ENCODE measurements at places on chromosomes 7 and 10.

GRCh38 chr10:52801947-52802346 lies 29.4 kb upstream of the MBL2 start:
- DNase-seq, result no peak
- no peaks in the 10 kb centered on the region for H3K4me1 ChIP-seq
- no peaks in the 10 kb centered on the region for H3K27me3 ChIP-seq
- no peak overlapping the region for H3K27ac ChIP-seq
- H3K36me3 ChIP-seq, result no peaks in the 10 kb centered on the region
- no peak overlapping the region for H3K4me3 ChIP-seq

GRCh38 chr7:7569081-7569527 lies 2.4 kb downstream of the MIOS start:
- DNase-seq, result no peak
- no peak overlapping the region for H3K4me3 ChIP-seq
- H3K27me3 ChIP-seq, result no peaks in the 10 kb centered on the region
- H3K27ac ChIP-seq, result no peak overlapping the region

- H3K4me1 ChIP-seq, result no peaks in the 10 kb centered on the region
- no peak overlapping the region for H3K4me3 ChIP-seq
- no peak for DNase-seq
- no peak overlapping the region for H3K27ac ChIP-seq
- H3K27me3 ChIP-seq, result no peaks in the 10 kb centered on the region
Observed at GRCh38 chr7:139457153-139457946, 26.1 kb downstream of the KLRG2 start.

GRCh38 chr7:28121496-28121895 lies 59.1 kb downstream of the JAZF1 start:
- DNase-seq, result no peak
- no peak overlapping the region for H3K27ac ChIP-seq
- H3K36me3 ChIP-seq, result no peaks in the 10 kb centered on the region
- no peaks in the 10 kb centered on the region for H3K27me3 ChIP-seq
- no peak overlapping the region for H3K4me3 ChIP-seq

DNA sequence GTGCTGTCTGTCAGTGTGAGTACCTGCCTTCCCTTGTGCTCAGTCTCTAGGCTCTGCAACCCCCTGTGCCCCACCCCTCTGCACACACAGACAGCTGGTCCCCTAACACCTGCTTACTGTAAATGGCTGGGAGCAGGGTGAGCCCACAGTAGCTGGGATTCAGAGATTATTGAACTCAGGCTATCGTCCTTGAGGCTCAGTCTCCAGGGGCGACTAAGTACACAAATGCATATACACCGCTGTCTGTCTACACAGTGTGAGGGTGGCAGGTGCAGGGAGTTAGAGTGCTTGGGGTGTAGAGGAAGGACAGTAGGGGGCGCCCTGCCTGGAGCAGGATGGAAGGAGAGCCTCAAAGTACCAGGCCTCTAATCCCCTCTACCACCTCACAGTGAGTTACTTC lies 12.9 kb downstream of the UPP1 start:
- peaks cover 5% of the 10 kb centered on the region for H3K36me3 ChIP-seq
- H3K27ac ChIP-seq, result no peak overlapping the region
- no peak for DNase-seq
- H3K27me3 ChIP-seq, result no peaks in the 10 kb centered on the region
- no peaks in the 10 kb centered on the region for H3K4me1 ChIP-seq

DNA sequence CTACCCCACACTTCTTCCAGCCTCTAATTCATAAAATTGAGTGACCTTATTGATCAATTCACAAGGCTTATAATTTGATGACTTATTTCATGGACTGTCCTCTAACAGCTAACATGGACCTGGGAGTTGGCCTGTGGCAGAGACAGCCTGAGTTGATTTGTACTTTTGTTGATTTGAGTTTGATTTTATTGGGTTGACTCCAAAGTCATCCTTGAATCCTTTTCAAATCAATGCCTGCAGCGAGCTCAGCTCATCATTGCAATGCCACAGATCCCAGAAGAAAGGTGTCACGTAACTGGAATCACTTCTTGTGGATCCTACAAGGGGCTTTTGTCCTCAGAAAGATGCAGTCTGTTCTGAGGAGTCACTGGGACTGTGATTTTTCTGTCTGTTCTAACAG lies 138.0 kb downstream of the CAMK1D start:
- no peak for DNase-seq
- no peaks in the 10 kb centered on the region for H3K27me3 ChIP-seq
- H3K4me3 ChIP-seq, result no peak overlapping the region
- H3K4me1 ChIP-seq, result peaks cover 14% of the 10 kb centered on the region
- no peak overlapping the region for H3K27ac ChIP-seq

- no peak for DNase-seq
- no peaks in the 10 kb centered on the region for H3K27me3 ChIP-seq
- no peaks in the 10 kb centered on the region for H3K36me3 ChIP-seq
- no peak overlapping the region for H3K4me3 ChIP-seq
- H3K4me1 ChIP-seq, result peaks cover 19% of the 10 kb centered on the region
Observed at GRCh38 chr7:65796205-65796604, 76.7 kb upstream of the VKORC1L1 start.

GRCh38 chr7:100122568-100122967 lies 3.1 kb downstream of the CNPY4 start:
- H3K27ac ChIP-seq, result no peak overlapping the region
- DNase-seq, result no peak
- H3K4me3 ChIP-seq, result no peak overlapping the region
- peaks cover 19% of the 10 kb centered on the region for H3K4me1 ChIP-seq
- no peaks in the 10 kb centered on the region for H3K36me3 ChIP-seq

- H3K36me3 ChIP-seq, result no peaks in the 10 kb centered on the region
- no peak for DNase-seq
- no peaks in the 10 kb centered on the region for H3K4me1 ChIP-seq
- no peaks in the 10 kb centered on the region for H3K27me3 ChIP-seq
Observed at GRCh38 chr7:127831318-127832219, 179.6 kb downstream of the SND1 start.
